ENCODE measurements at places on chromosomes 13 and 19. TPM values are rescaled to one million over a fixed set of nuclear protein-coding genes. Genes with fewer than 3 reads are reported as not detected.

DNA sequence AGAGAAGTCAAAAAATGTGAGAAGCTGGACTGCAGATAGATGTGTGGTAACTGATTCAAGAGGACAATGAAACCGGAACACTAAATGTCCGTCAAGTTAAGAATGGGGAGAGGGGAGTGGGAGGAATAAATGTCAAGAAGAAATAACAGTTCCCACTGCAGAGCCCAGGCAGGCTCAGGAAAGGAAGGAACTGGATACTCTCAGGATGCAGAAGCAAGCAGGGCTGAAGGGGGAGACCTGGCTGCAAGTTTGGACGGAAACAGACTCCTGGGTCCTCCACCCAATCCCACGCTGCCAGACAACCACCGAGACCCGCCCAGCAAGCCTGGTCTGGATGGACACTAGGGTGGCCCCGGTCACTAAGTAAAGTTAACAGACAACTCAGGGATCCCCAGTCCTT lies 18.1 kb downstream of the TUBGCP3 start:
- no peak overlapping the region for H3K4me3 ChIP-seq
- H3K27me3 ChIP-seq, result no peaks in the 10 kb centered on the region
- no peak for DNase-seq
- peaks cover 20% of the 10 kb centered on the region for H3K4me1 ChIP-seq
- peaks cover 4% of the 10 kb centered on the region for H3K36me3 ChIP-seq
- H3K27ac ChIP-seq, result no peak overlapping the region

Gene LINGO3
- 1.9 TPM for total RNA-seq

- H3K27ac ChIP-seq, result no peak overlapping the region
- no peak overlapping the region for H3K4me3 ChIP-seq
- DNase-seq, result no peak
- H3K36me3 ChIP-seq, result no peaks in the 10 kb centered on the region
Measured at GRCh38 chr13:44313674-44314073, 60.0 kb upstream of the SERP2 start.

DNA sequence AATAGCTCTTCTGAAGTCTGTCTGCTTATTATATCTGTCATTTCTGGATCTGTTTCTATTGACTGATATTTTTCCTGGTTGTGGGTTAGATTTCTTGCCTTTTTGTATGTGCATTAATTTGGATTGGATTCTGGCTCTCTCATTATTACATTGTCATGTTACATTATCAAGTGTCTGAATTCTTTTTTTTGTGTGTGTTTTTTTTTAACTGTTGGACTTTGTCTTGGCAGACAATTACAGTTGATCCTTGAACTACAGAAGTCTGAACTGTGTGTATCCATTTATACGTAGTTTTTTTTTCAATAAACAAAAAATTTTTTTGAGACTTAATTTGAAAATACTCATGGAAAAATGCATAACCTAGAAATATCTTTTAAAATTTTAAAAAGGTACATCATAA lies 22.5 kb downstream of the RFC3 start:
- H3K27ac ChIP-seq, result no peak overlapping the region
- no peaks in the 10 kb centered on the region for H3K27me3 ChIP-seq
- peaks cover 11% of the 10 kb centered on the region for H3K36me3 ChIP-seq

DNA sequence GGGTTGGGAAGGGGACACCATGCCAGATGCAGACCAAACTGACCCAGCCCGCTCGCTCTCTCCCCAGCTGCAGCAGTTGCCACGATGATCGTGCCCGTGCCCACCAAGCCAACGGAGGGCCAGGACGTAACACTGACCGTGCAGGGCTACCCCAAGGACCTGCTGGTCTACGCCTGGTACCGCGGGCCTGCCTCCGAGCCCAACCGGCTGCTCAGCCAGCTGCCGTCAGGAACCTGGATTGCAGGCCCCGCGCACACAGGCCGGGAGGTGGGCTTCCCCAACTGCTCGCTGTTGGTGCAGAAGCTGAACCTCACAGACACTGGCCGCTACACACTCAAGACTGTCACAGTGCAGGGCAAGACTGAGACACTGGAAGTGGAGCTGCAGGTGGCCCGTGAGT lies 8.8 kb downstream of the CEACAM16 start:
- DNase-seq, result no peak
- no peak overlapping the region for H3K27ac ChIP-seq
- no peaks in the 10 kb centered on the region for H3K36me3 ChIP-seq
- no peak overlapping the region for H3K4me3 ChIP-seq
- no peaks in the 10 kb centered on the region for H3K27me3 ChIP-seq

GRCh38 chr13:99314640-99315176 lies 7.5 kb upstream of the GPR183 start:
- H3K4me1 ChIP-seq, result peaks cover 9% of the 10 kb centered on the region
- no peak for DNase-seq
- H3K27ac ChIP-seq, result no peak overlapping the region
- H3K27me3 ChIP-seq, result no peaks in the 10 kb centered on the region
- no peak overlapping the region for H3K4me3 ChIP-seq
- H3K36me3 ChIP-seq, result 0 out of 2 replicates have a peak, but pooled peaks cover 3% of the 10 kb centered on the region

DNA sequence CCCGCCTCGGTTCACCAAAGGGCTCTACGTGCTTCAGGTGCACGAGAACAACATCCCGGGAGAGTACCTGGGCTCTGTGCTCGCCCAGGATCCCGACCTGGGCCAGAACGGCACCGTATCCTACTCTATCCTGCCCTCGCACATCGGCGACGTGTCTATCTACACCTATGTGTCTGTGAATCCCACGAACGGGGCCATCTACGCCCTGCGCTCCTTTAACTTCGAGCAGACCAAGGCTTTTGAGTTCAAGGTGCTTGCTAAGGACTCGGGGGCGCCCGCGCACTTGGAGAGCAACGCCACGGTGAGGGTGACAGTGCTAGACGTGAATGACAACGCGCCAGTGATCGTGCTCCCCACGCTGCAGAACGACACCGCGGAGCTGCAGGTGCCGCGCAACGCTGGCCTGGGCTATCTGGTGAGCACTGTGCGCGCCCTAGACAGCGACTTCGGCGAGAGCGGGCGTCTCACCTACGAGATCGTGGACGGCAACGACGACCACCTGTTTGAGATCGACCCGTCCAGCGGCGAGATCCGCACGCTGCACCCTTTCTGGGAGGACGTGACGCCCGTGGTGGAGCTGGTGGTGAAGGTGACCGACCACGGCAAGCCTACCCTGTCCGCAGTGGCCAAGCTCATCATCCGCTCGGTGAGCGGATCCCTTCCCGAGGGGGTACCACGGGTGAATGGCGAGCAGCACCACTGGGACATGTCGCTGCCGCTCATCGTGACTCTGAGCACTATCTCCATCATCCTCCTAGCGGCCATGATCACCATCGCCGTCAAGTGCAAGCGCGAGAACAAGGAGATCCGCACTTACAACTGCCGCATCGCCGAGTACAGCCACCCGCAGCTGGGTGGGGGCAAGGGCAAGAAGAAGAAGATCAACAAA lies 2.6 kb downstream of the PCDH17 start:
- DNase-seq, result peak; percentile 74
- H3K36me3 ChIP-seq, result no peaks in the 10 kb centered on the region
- H3K27ac ChIP-seq, result no peak overlapping the region
- peak overlapping the region; percentile 81 for H3K4me3 ChIP-seq

Gene ADGRL1
- 100 TPM for total RNA-seq

Gene PSG6
- not detected for total RNA-seq

Gene TMEM145
- total RNA-seq, result 1.3 TPM

Gene TNFRSF19
- 0.93 TPM for total RNA-seq

Gene POGLUT2
- total RNA-seq, result 24.7 TPM

Gene ZFR2
- 15.8 TPM for total RNA-seq

Gene KLK3
- not detected for total RNA-seq

- H3K36me3 ChIP-seq, result no peaks in the 10 kb centered on the region
- peaks cover 8% of the 10 kb centered on the region for H3K4me1 ChIP-seq
- no peak for DNase-seq
- no peak overlapping the region for H3K4me3 ChIP-seq
- H3K27me3 ChIP-seq, result no peaks in the 10 kb centered on the region
- H3K27ac ChIP-seq, result no peak overlapping the region
Measured at GRCh38 chr19:29396925-29397324, 128.9 kb upstream of the VSTM2B start.

Gene PSENEN
- 18.5 TPM for total RNA-seq

- no peak overlapping the region for H3K27ac ChIP-seq
- no peak for DNase-seq
- no peaks in the 10 kb centered on the region for H3K27me3 ChIP-seq
- no peaks in the 10 kb centered on the region for H3K4me1 ChIP-seq
Measured at GRCh38 chr13:50629966-50630365, 213.5 kb downstream of the DLEU7 start.

GRCh38 chr19:40165362-40165937 lies 25.8 kb upstream of the MAP3K10 start:
- H3K36me3 ChIP-seq, result no peaks in the 10 kb centered on the region
- H3K27me3 ChIP-seq, result no peaks in the 10 kb centered on the region
- peak; percentile 90 for DNase-seq
- no peak overlapping the region for H3K27ac ChIP-seq

DNA sequence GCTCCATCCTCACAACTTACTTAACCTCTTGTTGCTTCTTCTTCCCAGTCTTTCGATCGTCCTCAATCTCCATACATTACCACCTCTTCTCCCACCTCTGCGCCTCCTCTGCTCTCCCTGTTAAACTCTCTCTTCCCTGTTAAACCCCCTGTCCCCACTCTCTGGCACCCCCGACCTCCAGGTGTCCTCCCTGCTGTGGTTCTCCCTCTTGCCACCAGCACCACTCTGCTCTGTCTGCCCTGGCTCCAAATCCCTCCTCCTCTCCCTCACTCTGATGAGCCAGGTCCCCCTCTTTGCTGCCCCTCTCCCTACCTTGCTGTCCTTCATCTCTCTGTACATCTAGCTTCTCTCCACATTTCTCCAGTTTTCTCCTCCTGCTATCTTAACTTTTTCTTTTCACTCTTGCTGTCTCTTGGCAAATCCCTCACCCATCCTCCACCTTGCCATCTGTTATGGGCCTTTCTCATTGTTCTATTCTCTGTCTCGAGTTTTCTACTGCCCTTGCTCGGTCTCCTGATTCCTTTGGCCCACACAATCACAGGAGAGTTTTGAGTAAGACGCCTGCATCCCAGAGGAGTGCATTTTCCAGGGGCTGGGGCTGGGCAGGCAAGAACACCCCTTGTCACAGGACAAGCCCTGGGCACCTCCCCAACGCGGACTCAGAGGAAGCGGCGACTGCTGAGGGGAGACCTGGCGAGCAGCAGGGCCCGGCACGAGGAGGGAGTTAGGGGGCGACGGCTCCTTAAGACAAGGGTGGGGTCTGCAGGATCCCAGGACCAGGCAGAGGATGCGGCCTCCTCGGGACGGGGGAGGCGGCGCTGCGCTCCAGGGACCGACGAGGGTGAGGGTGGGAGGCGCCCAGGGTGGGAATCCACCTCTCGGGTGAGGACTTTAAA lies 21.4 kb upstream of the ERVV-1 start:
- peak overlapping the region; percentile 67 for H3K4me3 ChIP-seq
- H3K27me3 ChIP-seq, result peaks cover 69% of the 10 kb centered on the region
- no peak overlapping the region for H3K27ac ChIP-seq
- peaks cover 4% of the 10 kb centered on the region for H3K4me1 ChIP-seq

DNA sequence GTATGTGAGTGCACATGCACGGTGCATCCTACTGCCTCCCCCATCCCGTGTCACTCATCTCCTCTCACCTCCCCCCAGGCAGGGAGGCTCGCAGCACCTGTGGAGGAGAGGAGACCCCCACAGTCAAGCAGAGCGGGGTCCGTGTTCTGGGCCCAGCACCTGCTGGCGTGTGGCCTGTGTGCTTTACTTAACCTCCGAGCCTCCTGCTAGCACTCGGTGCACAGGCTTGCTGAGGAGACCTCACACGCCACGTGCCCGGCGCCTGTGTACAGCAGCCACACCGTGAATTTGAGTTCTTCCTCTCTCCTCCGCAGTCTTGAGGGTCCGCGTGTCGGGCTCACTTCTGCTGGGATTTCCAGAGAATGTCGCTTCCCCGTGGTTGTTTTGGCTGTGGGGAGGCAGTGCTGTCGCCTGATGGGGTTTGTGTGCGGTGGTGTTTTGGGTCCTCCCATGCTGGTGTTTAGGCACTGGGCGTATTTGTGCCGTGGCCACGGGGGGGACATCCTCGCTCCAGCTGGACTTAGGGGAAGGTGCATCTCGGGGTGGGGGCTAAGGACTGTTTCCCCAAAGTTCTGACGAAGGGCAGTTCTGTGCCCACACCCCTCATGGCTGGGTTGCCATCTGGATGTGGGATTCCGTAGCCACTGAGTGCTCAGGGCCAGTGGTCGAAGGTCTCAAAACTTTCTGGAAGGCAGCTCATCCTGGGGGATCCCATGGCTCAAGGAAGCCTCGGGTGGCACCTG lies 34.8 kb upstream of the TMEM255B start:
- H3K27me3 ChIP-seq, result no peaks in the 10 kb centered on the region
- no peak overlapping the region for H3K27ac ChIP-seq
- no peak for DNase-seq
- peak overlapping the region; percentile 76 for H3K4me3 ChIP-seq

Gene SYNE4
- 24.1 TPM for total RNA-seq

Gene MEF2B
- 8.3 TPM for total RNA-seq

Gene RPL21
- 1,529 TPM for total RNA-seq

DNA sequence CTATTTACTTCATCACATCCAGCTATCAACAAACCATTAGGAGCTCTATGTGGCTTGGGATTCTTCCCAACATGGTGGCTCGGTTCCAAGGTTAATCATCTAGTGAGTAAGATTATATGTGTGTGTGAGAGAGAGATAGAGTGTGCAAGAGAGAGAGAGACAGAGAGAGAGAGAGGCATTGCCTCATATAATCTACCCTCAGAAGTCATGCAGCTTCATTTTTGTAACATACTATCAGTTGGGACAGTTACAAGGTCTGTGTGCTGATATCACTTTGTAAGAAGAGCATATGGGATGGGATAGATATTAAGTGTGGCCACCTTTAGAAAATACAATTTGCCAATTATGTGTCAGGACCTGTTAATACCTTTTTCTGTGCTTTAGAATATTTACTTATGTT lies 104.1 kb downstream of the NDFIP2 start:
- no peak overlapping the region for H3K27ac ChIP-seq
- no peaks in the 10 kb centered on the region for H3K27me3 ChIP-seq
- DNase-seq, result no peak
- no peaks in the 10 kb centered on the region for H3K36me3 ChIP-seq

Gene CGB1
- total RNA-seq, result not detected

Gene ZNF175
- 6.3 TPM for total RNA-seq

Measured in GM23338 (cell line).